ENCODE measurements at places on chromosomes 13 and 19.

DNA sequence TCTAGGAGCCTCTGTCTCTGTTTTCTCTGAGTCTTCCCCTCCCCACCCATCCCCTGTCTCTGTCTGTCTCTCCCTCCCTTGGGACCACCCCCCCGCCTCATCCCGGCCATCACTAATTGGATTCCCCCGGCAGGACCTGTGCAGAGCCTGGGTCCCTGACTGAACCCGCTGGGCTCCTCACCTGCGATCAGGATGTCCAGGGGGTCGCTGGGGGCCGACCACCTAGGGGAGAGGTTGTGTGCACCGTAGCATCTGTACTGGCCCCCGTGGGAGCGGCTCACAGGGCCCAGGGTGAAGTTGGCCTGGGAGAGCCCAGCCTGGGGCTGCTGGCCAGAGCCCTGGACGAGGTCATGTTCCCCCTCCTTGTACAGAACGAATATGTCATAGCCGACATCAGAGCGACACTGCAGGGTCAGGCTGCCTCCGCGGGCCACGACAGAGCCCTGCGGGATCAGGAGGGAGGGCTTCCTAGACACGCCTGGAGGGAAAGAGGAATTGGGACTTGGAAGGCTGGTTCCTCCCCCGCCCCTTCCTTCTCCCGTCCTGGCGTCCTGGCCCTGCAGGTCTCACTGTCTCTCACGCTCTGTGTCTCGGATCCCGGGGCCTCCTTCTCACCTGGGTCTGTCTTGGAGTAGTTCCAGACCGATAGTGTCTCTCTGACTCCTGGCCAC, 1.8 kb downstream of the LILRB5 start:
- DNase-seq, result no peak

DNA sequence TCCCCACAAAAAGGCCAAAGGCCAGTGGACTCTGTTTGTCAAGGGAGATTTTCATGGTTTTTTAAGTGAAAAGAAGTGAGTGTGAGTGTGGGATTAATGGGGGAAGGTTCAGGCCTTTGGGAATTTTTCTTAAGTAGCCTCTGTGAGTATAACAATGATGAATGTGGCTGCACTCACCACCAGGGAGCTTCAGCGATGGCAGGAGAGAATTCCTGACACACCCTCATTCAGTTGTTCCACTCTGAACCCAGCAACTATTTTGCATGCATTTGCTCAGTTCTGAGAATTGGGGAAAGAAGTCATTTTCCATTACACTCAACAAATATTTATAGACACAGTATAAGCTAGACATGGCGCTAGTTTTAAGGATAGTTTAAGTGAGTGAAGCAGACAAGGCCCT, 117.9 kb downstream of the CCNA1 start:
- no peak for DNase-seq

GRCh38 chr19:4396949-4397783, 3.2 kb downstream of the SH3GL1 start:
- no peak for DNase-seq

DNA sequence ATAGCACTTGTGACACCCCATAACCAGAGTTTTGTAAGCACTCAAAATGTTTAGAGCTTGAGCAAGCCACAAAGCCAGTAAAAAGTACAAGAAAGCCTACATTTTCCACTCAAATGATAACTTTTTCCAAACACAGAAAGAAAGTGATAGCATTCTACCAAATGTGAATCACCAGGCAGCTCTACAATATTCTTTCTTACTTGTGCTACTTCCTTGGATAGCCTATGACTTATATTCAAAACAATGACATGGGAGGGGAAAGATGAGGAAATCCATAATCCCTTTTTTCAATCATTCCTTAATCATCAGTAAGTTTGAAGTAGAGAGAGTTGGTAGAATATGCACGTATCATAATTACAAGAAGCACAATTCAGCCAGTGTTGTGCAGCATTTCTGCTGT, 650.8 kb upstream of the PCDH9 start:
- DNase-seq, result peak; percentile 2

DNA sequence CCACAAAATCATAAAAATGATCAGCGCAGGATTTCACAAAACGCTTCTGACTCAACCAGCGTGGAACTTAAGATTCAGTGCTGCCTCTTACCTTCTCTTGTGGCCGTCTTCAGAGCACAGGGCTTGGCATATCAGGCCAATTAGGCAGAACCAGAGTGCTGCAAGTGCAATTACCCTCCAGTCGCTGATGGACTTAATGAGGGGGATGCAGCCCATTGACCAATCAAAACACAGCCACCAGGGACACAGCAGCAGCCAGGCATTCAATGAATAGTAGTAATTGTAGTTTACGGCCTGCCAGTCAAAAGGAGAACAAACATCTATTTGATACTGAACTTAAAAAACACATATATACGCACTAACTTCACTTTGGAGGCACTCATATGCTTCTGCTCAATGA, 38.2 kb downstream of the TMTC4 start:
- DNase-seq, result no peak

GRCh38 chr13:71524613-71525304, 342.2 kb downstream of the DACH1 start:
- no peak for DNase-seq

DNA sequence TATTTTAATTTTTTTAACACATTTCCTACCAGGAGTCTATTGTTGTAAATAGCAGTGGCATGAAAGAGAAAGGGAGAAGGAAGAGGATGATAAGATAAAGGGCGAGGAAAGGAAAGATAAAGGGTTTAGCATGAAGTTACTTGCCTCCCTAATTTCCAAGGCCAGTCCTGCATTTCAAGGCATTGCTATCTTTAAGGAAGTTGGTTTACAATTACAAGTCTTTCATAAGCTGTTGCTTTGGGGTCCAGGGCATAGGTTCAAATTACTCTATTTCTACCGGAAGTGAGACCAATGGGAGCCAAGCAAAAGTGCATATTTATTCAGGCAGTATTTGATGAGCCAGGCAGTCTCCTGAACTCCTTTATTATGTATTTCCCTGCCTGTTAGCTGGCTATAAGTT, 27.7 kb upstream of the UBL3 start:
- DNase-seq, result no peak

Data from fibroblast of the conjunctiva (primary cell).